ENCODE measurements at places on chromosomes 3 and 15.

- DNase-seq = no peak
Observed at GRCh38 chr15:87817553-87817952, 439.0 kb downstream of the NTRK3 start.

- no peak for DNase-seq
Observed at GRCh38 chr3:156978481-156978961, 152.4 kb downstream of the LEKR1 start.

DNA sequence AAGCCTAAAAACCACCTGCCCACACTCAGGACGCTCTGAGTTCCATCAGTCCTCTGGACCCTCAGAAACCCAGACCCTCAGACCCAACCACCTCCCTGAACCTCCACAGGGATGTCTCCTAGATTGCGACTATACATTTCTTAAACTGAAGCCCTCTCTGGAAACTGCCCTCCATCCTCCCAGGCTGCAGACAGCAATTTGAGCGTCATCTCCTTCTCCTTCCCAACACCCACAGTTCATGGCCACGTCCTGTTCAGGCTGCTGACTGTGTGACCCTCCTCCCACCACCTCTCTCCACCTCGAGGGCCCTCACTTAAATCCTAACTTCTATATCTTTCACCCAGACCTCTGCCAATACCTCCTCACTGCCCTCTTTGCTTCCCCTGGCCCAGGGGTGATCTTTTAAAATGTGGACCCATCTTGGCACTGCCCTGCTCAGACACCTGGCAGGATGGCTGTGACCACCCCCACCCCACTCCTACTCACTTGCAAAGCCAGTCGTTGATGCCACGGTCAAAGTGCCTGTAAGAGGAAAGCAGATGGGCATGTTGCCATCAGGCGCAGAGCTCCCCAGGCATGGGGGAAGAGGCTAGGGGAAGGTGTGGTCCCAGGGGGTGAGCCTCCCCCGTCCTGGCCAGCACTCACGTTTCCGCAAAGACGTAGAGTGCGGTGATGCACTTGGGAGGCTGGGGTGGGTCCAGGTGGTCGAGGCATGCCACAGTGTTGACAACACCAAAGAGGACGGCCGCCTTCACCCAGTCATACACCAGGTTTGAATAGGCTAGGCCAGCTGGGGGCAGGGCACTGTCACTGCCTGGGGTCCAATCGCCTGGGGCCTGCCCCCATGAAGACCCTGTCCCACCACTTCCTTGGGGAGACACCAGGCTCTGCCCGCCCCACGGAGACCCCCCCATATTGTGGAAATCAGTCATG, 6.0 kb downstream of the HHATL start:
- DNase-seq = no peak

GRCh38 chr3:99410789-99411311, 227.5 kb upstream of the COL8A1 start:
- DNase-seq = peak; percentile 61

- no peak for DNase-seq
Observed at GRCh38 chr3:14911651-14912050, 35.7 kb upstream of the NR2C2 start.

DNA sequence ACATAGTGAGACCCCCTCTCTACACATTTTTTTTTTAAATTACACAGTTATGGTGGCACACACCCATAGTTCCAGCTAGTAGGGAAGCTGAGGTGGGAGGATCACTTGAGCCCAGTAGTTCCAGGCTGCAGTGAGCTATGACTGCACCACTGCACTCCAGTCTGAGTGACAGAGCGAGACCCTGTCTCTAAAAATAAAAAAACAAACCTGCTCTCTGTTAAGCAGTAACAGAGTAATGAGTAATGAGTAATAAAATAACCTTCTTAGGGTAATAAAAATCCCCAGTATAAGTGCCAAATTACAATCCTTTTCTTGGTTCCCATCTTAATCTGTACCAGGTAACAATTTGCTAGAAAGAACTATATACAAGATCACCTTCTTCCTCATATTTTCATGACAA, 65.9 kb upstream of the PLXND1 start:
- DNase-seq = no peak

DNA sequence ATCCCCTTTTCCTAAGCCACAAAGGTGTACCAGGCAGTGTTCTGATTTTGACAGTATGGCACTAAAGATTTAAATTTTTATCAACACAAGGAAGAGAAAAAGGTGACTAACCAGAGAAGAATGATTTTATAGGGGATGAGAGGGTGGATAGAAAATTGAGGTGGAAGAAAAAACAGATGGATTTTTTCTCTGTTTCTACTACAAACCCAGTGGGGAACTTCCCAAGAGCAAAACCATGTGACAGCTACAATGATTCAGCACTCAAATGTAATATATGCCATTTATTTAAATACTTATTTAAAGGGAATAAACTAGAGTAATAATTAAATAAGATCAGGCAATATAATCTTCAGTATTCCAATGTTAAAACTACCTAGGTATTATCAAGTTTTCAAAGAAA, 11.1 kb downstream of the DCUN1D1 start:
- no peak for DNase-seq

DNA sequence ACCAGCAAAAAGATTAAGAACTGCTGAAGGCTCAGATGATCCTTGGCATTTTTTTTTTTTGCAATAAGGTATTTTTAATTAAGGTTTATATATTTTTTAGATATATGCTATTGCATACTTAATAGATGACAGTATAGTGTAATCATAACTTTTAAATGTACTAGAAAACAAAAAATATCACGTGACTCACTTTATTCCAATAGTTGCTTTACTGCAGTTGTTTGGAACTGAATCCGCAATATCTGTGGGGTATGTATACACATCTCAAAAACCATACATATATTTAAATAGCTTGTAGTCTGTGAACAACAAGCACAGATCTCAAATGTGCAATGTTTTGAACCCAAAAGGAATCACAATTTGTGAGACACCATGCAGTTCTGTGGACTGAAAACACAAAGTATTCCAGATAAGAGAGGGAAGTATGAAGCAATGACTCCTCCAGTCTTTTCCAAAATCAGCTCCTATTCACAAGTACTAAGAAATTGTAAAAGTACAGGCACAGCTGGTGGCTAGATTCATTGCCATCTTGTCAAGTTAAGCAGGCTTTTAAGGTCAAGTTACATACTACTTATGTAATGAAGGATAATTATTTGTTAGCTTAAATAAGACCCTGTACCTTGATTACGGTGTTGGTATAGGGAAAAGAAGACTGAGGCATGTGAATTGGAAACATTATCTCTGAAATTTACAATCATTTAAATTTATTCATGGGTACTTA, 331.1 kb downstream of the TBC1D5 start:
- DNase-seq = no peak

DNA sequence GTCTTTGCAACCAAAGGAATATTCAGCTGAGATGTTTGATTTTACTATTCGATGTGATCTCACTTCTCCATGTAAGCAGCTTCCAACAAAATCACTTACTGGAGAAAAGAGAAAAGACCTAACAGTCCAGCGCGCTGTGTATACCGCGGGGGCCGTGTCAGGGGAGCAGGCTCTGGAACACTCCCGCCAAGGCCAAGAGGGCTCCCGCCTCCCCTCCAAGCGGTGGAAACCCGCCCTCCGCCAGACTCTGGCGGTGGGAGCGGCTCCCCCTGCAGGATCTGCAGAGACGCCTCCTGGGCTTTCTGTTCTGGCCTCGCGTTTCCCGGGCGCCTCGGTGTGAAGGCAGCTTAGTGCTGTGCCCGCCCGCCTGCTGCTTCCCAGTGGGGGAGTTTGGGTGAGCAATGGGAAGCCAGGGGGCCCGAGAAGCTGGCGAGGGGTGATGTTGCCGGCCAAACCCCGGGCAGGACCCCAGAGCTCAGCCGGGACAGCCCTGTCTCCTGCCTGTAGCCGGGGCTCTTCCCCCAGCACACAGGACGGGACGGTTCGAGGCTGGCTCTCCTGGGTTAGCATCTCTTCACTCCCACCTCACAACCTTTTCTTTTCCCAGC, 36.3 kb downstream of the CHST14 start:
- DNase-seq = no peak

DNA sequence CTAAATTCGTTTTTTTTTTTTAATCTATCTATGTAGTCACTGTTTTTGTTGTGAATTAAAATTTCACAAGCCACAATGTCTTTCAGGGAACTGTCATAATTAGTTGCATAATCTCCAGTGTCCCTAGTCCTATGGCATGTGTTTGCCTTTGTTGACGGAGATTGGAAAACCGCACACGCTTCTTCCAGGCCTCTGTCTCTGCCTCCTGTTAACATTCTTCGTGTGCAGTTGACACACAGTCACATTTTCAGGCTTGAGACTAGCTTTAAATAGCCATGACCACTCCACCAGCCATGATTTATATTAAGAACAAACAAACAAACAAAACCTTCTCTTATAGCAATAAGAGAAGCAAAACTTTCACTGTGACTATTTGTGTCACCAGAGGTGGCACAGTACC, 139.8 kb downstream of the DUT start:
- DNase-seq = no peak

DNA sequence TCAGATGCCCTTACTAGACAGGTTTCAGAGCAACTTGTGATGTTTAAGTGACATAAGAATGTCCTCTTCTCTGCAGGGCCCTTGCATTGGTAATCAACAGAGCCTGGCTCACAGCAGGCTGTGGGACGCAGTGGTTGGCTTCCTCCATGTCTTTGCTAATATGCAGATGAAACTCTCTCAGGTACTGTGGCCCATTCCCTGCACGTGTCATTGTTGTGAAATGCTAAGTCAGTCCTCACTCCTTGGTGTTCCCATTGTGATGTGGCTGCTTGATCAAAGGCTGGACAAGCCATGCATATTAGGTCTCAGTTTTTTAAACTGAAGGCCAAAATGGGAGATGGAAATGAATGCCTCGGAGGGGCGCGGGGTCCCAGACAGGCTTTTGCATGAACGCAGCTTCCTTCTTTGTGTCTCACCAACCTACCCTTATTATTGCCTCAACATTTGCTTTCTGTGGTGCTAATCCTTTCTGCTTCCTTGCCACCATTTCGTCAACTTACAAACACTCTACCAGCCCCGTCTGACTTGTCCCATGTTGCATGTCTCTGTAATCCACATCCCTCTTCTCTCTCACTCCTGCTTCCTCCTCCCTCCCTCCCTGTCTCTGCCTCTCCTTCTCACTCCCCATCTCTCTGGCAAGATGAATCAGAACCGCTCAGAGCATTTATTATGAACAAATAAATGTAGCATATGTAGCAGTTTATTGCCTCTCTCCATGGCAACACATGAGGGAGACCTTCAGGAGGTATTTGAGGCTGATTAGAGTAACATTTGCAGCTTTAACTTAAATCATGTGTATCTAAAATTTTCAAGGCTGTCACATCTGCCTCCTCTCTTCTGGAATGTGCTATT, 133.2 kb upstream of the CHRM5 start:
- no peak for DNase-seq

DNA sequence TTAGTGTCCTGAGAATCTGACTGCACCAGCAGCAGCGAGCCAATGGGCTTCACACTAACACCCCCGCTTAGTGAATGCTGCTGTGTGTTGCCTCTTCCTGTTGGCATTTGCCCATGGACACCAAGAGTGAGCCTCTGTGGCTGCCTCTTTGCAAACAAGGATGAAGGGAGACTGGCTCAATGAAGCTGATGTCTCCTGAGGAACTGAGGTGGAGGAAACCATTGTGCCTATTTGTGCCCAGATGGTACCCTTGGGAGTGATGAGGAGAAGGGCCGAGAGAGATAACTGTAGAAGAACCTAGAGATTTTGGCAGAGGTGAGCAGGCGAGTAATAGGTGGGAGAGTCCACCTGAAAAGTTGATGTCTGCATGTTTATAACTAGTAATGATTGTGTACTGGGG, 51.2 kb downstream of the IL20RB start:
- no peak for DNase-seq

- no peak for DNase-seq
Observed at GRCh38 chr3:57555306-57555705, 768 bp upstream of the PDE12 start.

GRCh38 chr15:31559786-31560185, 233.2 kb downstream of the KLF13 start:
- DNase-seq = no peak

GRCh38 chr3:9121366-9122001, 128.0 kb downstream of the SRGAP3 start:
- no peak for DNase-seq
